Thymus (tissue), 14 donors: ENCODE measurements at places on chromosomes 6 and 20. TPM values are rescaled to one million over a fixed set of nuclear protein-coding genes. Genes with fewer than 3 reads are reported as not detected.

DNA sequence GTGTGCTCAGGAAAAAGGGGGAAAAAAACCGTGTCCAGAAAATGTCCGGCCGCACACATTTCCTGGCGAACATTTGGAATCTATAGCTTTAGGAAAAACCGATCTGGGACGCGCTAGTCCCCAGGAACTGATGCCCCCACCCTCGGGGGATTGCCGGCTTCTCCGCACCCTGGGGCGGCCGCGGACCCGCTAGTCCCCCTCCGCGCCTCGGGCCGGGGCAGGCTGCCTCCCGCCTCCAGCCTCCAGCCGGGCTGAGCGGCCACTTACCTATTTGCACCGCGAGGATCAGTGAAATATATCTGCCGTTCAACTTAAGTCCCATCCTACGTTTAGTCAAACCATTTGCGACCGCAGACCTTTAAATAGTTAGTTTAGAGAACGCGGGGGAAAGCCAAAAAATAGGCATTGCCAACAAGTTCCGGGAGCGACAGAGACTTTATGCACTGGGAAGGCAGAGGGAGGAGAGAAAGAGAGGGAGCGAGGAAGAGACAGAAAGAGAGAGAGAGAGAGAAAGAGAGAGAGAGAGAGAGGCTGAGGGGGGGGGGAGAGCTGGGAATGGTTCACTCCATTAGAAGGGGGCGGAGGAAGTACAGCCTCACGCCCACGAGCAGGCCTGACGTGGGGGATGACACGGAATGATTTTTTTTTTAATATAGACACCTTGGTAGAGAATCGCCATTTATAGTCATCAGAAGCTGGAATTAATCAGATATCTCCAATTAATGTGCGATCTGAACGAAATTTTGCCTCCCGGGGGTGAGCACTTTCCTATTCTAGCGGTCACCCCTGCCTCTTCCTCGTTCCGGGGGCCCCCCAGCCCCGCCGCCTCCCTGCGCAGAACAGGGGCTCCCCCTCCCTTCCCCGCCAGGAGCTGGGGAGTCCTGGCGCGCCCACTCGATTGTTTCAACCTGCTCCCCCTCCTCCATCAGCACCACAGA, at the start of gene NRN1:
TSS of gene NRN1 (minus strand) at position 498 of the 938 bp plus-strand sequence. CDS start at position 322, 176 bp downstream.
- peaks cover 68% of the 10 kb centered on the region for H3K27me3 ChIP-seq

GRCh38 chr6:6597682-6598081, 9.2 kb downstream of the LY86 start:
- H3K4me1 ChIP-seq = peaks cover 39% of the 10 kb centered on the region
- H3K4me3 ChIP-seq = no peak overlapping the region

GRCh38 chr6:151297886-151298285, 58.1 kb downstream of the AKAP12 start:
- H3K4me3 ChIP-seq = no peak overlapping the region
- no peaks in the 10 kb centered on the region for H3K36me3 ChIP-seq
- no peak for DNase-seq
- H3K27ac ChIP-seq = no peak overlapping the region

GRCh38 chr6:120129228-120129627, 779.7 kb upstream of the MAN1A1 start:
- no peak for DNase-seq
- no peak overlapping the region for H3K27ac ChIP-seq
- H3K27me3 ChIP-seq = no peaks in the 10 kb centered on the region

- H3K27me3 ChIP-seq = no peaks in the 10 kb centered on the region
- H3K36me3 ChIP-seq = peaks cover 6% of the 10 kb centered on the region
- no peak for DNase-seq
- no peak overlapping the region for H3K4me3 ChIP-seq
These were observed 23.8 kb downstream of the MANEA start for GRCh38 chr6:95601133-95601532.

DNA sequence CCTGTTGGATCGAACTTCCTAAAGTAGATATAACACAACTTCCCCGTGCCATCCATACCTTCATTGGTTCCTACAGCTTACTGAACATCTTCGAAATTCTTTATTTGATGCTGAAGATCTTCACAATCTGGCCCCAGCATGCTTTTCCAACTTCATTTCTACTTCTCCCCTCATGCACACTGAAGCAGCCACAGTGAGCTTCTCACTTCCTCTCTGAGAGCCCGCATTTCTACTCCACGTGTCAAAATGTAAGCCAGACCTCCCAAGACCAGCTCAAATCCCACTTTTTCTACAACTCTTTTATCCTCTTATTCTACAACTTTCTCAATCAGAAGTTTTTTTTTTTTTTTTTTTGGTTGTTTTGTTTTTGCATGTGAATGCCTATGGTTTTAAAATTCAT, 254.7 kb downstream of the GMPR start:
- no peak for DNase-seq
- H3K27ac ChIP-seq = no peak overlapping the region
- H3K27me3 ChIP-seq = no peaks in the 10 kb centered on the region
- no peak overlapping the region for H3K4me3 ChIP-seq

- no peak overlapping the region for H3K27ac ChIP-seq
- no peak overlapping the region for H3K4me3 ChIP-seq
- H3K27me3 ChIP-seq = no peaks in the 10 kb centered on the region
- no peaks in the 10 kb centered on the region for H3K36me3 ChIP-seq
- H3K4me1 ChIP-seq = no peaks in the 10 kb centered on the region
These were observed 17.7 kb downstream of the HCK start for GRCh38 chr20:32069711-32070110.

Gene LY6G6D
- total RNA-seq = not detected

Gene CABLES2
- 2.0 TPM for total RNA-seq
